Natural killer cell (primary cell): ENCODE measurements at places on chromosomes 5 and 9. TPM values are rescaled to one million over a fixed set of nuclear protein-coding genes. Genes with fewer than 3 reads are reported as not detected.

CTSL gene
- 1.2 TPM for total RNA-seq

PCDHGB4 gene
- 0.31 TPM for total RNA-seq

WNK2 gene
- not detected for total RNA-seq

PKD2L2 gene
- total RNA-seq = not detected
